ENCODE measurements at places on chromosomes 3 and 15.
A peak's percentile ranks its signal among the peaks of the same experiment; 100 is the strongest.

- no peak for DNase-seq
Observed at GRCh38 chr3:79258479-79258878, 509.3 kb downstream of the ROBO1 start.

GRCh38 chr3:43503067-43503728 lies 118.6 kb downstream of the ANO10 start:
- no peak for DNase-seq

GRCh38 chr3:81967393-81967792 lies 205.9 kb upstream of the GBE1 start:
- no peak for DNase-seq

GRCh38 chr3:50157827-50158529 lies 2.9 kb downstream of the SEMA3F start:
- DNase-seq: no peak

- DNase-seq: peak; percentile 28
Observed at GRCh38 chr3:196968233-196969133, at the start of gene PIGZ. Gene PIGZ, minus strand, starts transcription at chr3:196968833. Its CDS starts 16,802 bp downstream, at chr3:196952031.

DNA sequence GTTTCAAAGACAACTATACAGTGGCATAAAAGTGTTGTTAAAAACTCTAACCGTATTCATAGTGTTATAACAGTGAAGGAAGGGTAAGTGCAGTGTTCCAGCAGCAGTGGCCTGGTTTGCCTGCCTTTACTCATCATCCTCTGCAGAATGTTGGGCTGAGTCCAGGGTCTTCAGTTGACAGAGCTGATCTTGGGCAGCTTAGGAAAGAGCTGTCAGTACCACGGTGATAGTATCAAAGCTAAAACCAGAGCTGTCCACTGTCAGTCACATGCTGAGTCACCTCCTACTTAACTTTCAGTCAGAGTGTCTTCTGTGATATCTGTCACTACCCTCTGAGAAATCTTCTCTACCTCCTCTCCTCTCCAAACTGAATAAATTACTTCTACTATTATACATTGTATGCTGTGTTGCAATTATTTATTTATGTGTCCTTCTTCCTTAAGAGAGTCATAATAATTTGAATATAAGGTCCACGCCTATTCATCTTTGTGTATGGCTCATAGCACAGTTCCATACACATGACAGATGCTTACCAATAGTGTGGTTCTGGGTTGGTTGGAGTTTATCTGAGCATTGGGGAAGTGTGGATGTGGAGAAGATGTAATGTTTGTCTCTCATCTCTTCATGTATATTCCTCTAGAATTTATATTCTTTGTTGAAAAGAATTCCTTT lies 242.1 kb downstream of the ZIC1 start:
- DNase-seq: no peak

GRCh38 chr3:23895181-23895580 lies 21.6 kb downstream of the NKIRAS1 start:
- no peak for DNase-seq

GRCh38 chr15:78761891-78762385 lies 49.3 kb downstream of the ADAMTS7 start:
- DNase-seq: no peak

DNA sequence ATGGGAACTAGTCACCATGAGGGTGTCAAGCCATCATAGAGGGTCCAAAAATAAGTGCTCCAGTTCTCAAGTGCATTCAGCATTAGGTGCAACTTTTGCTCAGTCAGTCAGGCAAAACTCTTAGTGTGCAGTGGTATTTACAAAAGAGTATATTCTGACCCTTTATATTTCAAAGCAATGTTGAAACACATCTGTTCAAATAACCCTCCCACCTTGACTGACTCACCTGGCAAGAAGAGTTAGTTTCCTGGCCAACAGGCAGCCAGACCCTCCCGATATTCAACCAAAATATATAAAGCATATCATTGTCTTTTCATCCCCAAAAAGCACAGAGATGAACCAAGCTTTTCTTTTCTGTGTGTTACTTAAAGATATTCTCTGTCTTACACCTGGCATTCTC lies 7.6 kb upstream of the COL8A1 start:
- DNase-seq: no peak

DNA sequence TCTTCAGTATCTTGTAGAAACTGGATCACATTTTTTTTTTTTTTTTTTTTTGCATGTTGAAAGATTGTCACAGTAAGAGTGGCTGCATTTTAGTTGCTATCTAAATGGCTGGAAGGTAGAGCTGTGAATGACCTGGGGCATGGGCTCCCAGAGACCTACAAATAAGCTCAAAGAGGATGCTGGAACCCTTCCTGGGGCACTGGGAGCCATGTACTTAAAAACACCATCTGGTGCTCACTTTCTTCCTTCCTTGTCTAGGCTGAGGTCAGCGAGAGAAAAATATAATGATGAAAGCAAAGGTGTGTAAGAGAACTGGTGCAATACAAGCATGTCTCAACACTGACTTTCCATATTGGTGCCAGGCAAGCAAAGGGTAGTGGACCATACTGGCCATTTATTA lies 323.9 kb downstream of the SV2B start:
- DNase-seq: no peak

- DNase-seq: no peak
Observed at GRCh38 chr3:73781541-73781940, 156.8 kb upstream of the PDZRN3 start.

DNA sequence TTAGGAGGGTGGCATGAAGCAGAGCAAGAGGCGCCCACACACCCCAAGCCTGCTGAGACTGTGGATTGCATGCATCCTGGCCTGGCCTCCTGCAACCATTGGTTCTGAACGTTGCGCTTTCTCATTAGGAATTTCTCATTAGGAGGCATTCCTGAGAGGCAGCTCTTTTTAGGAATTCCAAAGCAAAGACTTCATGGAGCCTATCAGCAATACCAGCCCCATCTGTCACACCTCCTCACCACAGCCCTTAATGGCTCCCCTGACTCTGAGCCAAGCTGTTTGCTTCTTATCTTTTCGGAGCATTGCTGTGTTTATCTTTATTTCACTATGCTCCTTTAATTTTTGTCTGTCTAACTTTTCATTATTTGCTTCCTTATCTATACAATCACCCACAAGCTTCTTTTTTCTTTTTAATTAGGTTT lies 226.9 kb downstream of the CACNA2D3 start:
- no peak for DNase-seq

DNA sequence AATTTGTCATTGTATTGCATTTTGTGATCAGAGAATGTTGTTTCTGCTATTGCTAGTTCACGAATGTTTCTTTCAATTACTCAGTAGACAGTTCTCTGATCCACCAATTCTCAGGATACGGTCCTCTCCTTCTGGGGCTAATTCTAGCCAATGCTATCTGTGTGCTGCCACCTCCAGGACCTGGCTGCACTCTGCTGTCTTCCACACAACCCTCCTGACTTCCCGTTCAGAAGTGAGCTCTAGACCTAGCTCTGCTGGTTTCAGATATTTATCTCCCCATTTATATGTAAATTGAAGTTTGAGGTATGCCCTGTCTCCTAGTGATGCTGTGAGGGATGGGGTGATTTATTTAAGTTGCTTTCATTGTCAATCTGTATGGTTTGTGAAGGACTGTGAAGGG lies 21.7 kb upstream of the UBL7 start:
- no peak for DNase-seq

DNA sequence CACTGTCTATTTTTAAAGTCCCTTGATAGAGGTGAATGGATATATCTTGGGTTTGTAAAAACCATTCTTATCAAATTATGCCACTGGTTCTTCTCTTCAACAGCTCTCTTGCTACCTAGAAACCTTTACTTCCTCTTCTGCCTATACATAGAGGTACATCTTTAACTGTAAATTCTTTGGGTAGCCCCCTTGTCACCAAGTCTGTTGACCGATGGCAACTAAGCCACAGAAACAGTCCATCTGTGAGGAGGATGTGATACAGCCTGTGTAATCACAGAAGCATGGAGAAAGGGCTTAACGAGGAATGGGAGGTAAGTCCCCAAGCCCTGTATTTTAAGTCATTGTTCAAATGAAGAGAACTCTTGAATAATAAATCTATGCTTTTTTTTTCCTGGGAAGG lies 246.5 kb upstream of the MDFIC2 start:
- DNase-seq: no peak

DNA sequence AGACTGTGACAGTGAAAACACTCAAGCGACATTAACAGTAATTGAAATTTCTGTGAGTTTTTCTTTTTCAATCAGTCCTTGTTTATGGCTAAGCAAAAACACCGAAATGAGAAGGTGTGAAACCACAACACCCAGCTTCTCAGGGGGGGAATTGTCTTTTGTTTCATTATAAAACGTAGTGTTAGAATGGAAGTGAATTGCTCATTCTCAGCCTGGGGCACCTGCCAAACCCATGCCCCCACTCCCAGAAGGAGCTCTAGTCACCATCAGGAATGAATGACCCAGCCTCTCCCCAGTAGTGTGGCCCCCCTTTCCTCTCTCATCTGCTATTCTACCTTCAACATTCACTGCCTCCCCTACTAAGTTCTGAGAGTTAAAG lies 185.8 kb upstream of the CFAP20DC start:
- no peak for DNase-seq

DNA sequence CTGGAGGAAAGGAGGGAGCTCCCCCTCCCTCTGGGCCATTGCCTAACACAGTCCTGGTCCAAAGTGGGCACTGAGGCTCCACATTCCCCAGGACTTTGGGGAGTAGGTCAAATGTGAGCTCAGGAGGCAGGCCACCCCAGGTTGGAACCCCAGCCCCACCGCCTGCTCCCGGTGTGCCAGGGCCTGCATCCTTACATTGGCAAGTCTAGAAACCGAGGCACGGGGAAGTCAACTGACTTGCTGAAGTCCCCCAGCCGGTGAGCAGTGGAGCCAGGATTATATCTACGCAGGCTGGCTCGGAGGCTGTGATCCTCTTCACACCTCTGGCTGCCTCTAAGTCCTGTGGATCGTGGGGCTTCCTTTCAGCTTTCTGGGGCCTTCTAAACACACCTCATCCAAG lies 48.7 kb downstream of the RHCG start:
- DNase-seq: no peak

- DNase-seq: no peak
Observed at GRCh38 chr3:27528791-27529190, 44.6 kb upstream of the SLC4A7 start.

DNA sequence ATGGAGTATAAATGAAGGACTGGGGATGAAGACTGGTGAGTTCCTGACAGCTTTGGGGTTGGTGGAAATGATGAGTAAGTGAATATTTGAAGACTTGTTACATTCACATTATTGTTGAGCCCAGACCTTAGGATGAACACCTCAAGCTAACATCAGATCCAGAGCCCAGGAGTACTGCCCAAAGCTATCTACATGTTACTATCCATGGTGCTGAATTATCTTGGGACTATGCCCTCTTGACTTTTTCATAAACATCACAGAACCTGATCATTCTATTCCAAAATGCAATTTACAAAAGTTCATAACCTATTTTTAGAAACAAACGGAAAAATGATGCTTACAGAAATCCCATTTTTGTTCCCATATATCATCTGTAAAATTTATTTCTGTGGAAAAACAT lies 613.3 kb downstream of the TUSC7 start:
- no peak for DNase-seq

DNA sequence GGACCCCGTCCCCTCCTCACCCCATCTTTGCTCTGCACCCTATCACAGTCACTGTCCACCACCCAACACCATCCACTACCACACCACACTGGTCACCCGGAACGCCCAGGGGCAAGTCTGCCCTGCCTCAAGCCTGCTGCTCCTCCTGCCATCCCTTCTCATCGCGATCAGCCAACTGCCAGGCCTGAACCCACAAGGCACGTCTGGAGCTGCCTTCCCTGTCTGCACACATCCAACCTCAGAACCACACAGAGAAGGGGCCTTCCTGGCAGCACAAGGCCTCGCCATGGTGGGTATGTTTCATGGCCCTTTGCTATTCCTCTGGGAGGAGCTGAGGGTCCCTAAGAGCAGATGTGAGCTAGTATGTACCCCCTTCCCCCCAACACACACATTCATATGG lies 3.4 kb upstream of the DUSP7 start:
- DNase-seq: no peak
